ENCODE measurements at places on chromosomes 7 and 10.

GRCh38 chr10:95531994-95532399 lies 29.2 kb downstream of the SORBS1 start:
- DNase-seq: no peak

DNA sequence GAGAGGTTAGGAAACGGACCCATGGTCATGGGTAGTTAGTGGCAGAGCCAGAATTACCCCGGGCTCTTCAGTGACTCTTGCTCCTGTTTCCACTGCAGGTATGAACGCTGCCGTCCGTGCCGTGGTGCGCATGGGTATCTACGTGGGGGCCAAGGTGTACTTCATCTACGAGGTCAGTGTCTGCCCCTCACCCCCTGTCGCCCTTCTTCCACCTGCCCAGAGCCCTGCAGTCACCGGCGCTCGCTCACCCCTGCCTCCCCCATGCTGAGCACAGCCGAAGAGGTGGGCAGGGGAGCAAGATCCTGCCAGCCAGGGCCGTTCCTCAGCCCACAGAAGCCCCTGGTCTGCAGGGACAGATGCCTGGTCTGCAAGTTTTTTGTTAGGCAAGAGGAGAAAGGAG lies 14.9 kb downstream of the PFKP start:
- no peak for DNase-seq

GRCh38 chr10:130498042-130498441 lies 361.9 kb downstream of the GLRX3 start:
- no peak for DNase-seq

- no peak for DNase-seq
These were observed 56.3 kb downstream of the CCNY start for GRCh38 chr10:35392482-35393228.

- no peak for DNase-seq
These were observed 103.0 kb downstream of the OAT start for GRCh38 chr10:124315591-124316270.

DNA sequence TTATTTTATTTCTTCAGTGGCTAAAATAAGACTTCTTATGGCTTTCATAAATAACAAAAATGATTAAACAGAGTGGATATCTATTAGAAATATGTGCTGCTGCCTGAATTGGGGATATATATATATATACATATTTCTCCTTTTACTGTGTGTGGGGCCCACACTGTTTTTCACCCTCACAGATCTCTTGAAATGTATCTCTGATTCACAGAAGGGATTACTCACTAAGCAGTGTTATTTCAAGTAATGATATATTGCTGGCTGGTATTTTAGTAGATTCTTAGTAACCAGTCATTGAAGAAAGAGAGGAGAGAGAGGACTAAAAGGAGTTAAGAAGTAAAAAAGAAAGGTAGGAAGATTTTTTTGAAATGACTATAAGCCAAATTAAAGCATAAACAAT lies 308.6 kb upstream of the NRP1 start:
- DNase-seq: no peak

DNA sequence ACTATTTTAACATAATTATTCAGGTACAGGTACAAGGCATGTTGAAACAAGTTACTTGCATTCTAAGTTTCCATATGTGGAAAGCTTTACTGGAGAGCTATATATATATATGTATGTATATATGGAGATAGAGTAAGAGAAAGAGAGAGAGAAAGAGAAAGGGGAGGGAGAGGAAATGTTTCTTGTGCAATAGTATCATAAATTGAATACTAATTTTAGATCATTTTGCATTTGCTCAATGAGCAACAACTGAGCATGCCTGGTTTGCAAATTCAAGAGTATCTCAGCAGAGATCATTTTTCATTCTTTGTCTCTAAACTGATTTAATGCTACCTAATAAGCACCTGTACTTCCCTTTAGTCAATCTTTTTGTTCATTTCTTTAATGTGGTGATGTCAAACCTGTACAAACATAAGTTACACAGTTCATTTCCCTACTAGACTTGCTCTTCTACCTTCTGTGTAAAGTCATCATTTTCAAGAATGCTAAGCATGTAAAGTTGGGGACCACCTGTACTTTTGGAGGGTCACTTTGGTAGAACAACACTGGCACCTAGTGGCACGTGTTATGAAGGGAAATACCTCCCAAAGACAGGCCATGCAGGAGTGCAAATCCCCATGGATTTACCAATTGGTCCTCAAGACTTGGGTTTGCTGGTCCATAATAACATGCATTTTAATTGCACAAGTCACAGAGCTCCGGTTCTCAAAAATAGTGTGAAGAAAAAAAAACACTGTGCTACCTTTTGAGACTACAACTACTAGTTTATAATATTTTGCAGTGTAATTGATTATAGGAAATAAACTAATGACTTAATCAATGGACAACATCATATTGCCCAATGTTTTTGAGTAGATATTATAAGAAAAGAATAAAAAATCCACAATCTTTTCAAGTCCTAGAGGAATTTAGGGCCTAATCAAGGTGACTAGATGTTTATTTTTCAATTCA lies 431.2 kb upstream of the IGFBP3 start:
- no peak for DNase-seq

DNA sequence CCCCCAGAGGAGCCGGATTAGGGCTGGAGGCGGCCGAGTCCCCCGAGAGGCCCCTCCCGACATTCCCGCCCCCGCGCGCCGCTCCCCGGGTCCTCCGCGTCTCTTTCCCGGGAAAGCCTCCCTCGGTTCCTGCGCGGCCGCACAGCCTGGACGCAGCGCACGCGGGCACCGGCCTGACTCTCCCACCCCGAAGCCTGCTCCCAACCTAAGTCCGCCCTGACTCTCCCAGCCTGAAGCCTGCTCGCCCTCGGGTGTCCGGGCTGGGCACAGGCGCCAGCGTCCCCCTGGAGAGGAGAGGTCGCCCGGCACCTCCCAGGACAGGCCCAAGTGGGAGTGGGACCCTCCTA lies 441 bp upstream of the VENTX start:
- DNase-seq: no peak

DNA sequence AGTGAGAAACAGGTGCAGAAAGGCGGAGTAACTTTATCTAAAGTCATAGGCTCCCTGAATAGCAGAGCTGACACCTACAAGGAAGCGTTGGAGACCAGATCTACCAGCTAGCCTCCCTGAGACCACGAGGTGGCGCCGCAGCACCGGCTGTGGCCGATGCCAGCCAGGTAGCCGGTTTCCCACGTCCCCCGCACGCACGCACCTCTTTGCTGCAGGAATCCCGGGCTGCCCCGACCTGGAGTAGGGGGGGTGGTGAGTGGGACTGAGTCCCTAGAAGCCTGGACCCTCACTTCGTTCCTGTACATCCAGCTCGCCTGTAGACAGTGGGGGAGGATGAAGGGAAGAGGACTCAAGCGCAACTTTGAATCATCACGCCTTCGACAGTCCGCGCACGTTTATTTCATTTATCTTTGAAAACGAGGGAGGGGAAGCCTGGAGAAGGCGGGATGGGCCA lies 3.7 kb downstream of the ELOVL3 start:
- peak; percentile 79 for DNase-seq

DNA sequence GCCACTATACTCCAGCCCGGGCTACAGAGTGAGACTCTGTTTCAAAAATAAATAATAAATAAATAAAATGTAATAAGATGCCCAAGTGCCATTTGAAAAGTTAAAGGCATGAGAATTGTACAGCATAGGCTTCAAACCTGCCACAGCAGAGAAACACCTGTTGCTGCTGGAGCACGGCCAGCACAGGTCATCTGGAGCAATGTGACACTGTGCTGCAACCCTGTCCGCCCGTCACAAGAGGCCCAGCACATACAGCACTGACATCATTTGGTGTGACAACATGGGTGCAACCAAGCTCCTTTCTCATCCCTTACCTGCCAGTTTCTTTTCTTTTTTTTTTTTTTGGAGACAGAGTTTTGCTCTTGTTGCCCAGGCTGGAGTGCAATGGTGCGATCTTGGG lies 1.3 kb downstream of the RFC2 start:
- DNase-seq: no peak

GRCh38 chr10:60828489-60828852 lies 50.2 kb downstream of the CDK1 start:
- no peak for DNase-seq

GRCh38 chr7:90933041-90933440 lies 331.2 kb upstream of the FZD1 start:
- no peak for DNase-seq
